ENCODE measurements at places on chromosomes 6 and 20. TPM values are rescaled to one million over a fixed set of nuclear protein-coding genes. Genes with fewer than 3 reads are reported as not detected.

GRCh38 chr6:135030532-135031178 is 24.0 kb downstream of the HBS1L start:
- no peak for DNase-seq

The ZNF341 gene
- total RNA-seq: 2.6 TPM

DNA sequence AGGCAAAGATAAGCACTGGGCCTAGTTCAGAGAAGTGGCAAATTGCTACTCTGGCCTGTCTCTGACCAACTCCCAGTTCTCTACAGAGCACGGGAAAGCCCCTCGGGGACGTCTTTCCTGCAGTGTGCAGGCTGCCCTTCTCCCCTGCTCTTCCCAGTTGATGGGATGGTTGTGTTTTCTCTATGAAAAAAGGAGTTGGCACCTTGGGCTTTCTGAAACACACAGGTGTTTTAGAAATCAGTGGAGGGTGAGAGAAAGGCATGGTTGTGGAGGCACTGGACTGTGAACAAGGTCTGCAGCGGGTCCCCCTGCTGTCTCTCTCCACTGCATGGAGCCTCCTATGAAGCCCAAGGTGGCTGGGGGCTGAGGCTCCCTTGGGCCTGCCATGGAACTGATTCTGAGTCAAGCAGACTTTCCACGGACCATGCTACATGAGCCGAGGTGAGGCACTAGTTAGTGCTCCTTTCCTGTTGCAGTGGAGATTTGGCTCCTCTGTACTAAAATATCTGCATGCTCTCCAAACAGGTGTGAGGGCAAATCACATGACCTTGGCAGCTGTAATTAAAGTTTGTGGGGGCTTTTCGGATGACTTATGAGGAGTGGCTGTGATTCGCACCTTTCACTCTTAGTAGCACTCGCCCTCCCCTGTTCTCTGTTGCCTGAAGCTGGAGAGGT is 16.3 kb downstream of the GTSF1L start:
- DNase-seq: no peak

The TSPYL4 gene
- total RNA-seq: 10.4 TPM

DNA sequence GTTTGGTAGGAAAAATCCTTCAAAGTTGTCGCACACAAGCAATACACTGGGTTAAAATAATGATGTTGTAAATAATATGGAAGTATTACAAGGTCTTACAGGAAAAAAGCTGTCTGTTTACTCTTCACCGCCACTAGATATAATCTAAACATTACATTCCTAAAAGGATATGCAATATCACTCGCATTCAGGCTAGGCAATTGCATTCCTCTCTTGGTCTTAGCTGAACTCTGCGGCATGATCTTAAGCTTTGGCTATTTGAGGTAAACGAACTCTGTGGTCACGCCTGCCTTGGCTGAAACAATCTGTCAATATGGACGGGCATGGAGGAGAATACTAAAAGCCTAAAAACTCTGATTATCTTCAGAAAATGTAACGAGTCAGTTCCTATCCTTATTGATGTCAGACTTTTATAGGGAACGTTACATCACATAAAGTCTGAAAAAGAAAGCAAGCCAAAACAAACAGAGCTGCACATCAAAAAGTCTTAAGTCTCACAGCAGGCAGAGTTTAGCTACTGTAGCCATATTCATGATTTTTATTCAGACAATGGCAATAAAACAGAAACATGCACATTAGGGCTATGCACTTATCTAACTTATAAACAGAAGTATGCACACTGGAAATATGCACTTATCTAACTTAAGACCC is 30.8 kb upstream of the FILIP1 start:
- DNase-seq: no peak

The COL12A1 gene
- 0.11 TPM for total RNA-seq

DNA sequence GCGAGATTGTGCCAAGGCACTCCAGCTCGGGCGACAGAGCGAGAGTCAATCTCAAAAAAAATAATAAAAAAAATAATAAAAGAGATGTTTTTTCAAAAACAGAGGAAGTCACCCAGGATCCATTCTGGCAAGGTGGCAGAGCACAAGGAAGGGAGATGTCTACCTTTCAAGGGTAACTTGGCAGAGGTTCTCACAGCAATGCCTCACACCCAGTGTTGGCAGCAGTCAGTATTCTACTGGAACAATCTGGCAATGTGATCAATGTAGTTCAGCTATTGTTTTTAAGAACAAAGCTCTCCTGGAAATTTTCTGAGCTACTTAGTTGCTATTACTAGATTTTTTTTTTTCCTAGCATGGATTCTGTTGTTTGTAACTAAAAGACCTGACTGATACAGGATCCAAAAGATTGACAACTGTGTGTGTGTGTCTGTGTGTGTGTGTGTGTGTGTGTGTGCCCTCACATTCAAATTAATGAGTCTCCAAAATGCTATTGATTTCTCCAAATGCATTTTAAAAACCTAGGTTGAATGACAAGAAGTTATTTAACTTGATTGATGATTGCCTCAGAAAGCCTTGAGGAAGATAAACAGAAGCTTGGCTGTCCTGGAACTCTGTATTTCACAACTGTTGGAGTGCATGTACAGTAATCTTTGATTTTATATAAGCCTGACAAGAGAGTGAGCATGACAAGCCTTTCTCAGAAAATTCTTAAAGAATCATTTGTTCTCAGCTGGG is 114.1 kb upstream of the RREB1 start:
- DNase-seq: no peak

DNA sequence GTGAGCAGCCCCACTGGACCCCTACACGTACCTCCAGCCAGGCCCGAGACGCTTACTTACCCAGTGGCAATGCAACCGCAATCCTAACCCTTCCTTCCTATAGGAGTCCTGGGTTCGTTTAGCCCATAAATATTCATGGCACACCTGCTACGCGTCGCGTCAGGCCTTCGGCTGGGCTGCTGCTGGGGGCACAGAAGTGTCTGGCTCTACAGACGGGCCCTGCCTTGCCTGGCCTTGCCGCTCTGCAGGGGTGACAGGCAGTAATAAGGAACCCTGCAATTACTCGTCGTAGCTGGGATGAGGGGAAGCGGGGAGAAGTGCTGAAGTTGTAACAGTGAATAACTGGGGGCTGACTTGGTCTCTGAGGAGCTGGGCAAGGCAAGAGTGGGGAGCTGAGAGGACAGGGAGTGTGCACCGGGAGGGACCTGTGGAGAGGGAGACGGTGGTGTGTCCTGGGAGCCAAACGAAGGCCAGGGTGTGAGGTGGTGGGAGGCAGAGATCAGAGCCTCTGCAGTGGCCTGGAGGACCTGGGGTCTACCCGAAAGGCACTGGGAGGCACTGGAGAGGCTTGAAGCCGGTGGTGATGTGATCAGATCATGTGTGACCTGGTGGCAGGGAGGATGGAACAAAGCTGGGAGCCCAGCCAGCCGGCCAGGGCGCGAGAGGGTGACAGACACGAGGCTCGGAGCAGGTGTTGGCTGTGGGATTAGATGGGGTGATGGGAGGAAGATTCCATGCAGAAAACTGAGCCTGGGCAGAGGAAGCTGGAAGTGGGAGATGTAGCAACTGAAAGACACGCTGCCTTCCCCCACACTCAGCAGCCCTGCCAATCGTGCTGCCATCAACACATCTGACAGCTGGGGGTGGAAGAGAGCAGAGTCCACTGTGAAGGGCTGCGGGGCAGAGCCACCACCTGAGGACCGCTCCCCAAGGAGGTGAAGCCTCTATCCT is 36.4 kb downstream of the PSMG4 start:
- DNase-seq: no peak

The TUBB2A gene
- total RNA-seq: 82.4 TPM

The DEFB123 gene
- total RNA-seq: not detected

DNA sequence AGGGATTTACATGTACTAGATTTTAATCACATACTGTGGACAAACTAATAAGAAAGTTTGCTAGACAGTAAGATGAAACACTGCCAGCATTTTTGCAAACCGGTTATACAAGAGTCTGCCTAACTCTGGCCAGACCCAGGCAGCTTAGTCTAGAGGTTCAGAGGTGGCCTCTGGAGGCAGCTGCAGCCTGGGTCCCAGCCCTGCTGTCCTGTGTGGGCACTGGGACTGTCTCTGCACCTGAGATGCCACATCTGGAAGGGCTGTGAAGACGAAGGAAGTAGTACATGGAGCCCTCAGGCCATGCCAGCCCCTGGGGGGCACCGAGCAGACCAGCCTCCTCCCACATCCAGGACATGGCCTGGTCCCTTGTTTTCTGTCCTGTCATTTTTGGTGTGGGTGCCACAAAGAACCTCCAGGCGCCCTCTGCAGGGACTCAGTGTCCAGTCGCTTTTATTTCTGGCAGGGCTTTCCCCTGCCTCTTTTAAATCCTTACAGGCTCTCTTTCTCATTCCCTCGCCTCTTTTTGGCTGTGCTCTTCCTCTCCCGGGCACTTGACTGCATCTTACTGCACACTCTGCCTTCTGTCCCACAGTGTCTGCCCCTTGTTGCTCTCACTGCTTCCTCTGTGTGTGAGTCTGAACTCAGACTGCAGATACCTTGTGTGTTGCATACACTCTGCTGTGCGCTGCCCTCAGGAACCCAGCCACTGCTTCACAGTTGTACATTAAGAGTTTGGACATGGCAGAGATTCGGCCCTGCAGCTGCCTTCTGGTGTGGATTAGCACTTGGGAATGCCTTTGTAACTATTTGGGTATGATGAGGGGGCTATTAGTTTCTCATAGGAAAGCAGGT is 216.7 kb downstream of the ZDHHC14 start:
- DNase-seq: peak; percentile 63

DNA sequence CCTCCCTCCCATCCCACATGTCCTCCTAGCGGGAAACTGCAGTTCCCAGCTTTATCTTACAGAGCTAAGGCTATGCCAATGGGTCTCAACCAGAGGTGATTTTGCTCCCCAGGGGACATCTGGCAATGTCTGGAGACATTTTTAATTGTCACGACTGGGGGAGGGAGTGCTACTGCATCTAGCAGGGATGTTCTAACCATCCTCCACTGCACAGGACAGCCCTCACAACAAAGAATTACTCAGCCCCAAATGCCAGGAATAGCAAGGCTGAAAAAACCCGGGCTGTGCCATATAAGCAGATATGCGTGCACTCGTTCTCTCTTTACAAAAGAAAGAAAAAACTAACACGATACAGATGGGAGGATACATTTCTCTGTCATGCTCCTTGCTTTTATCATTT is 8.5 kb downstream of the MRPS18A start:
- no peak for DNase-seq

- DNase-seq: peak; percentile 65
Measured at GRCh38 chr20:63497946-63498935, 642 bp downstream of the EEF1A2 start.

DNA sequence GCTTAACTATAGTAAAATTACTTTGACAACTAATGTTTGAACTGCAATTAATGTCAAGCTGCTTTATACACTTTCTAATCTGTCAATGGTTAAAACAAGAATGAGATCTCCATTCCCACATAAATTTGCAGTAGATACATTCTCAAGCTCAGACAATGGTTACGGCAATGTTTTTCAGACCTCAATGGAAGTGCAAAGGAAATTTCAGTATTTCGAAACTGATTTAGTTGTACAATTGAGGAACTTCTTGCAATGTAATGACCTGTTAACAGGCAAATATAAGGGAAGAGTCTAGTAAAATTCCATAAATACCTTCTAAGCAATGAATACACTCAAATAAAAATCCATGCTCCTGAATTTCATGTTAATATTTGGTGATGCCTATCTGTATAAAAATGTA is 94.7 kb downstream of the ADTRP start:
- no peak for DNase-seq

GRCh38 chr20:47989957-47990356 is 204.7 kb upstream of the SULF2 start:
- DNase-seq: no peak

- DNase-seq: no peak
Measured at GRCh38 chr6:160911949-160912348, 79.6 kb upstream of the MAP3K4 start.

GRCh38 chr20:9397928-9398327 is 116.5 kb upstream of the LAMP5 start:
- no peak for DNase-seq

GRCh38 chr6:148954934-148955333 is 208.1 kb downstream of the UST start:
- DNase-seq: no peak
